Naive thymus-derived CD4-positive, alpha-beta T cell (primary cell): ENCODE measurements at places on chromosomes 3 and 15. TPM values are rescaled to one million over a fixed set of nuclear protein-coding genes. Genes with fewer than 3 reads are reported as not detected.

DNA sequence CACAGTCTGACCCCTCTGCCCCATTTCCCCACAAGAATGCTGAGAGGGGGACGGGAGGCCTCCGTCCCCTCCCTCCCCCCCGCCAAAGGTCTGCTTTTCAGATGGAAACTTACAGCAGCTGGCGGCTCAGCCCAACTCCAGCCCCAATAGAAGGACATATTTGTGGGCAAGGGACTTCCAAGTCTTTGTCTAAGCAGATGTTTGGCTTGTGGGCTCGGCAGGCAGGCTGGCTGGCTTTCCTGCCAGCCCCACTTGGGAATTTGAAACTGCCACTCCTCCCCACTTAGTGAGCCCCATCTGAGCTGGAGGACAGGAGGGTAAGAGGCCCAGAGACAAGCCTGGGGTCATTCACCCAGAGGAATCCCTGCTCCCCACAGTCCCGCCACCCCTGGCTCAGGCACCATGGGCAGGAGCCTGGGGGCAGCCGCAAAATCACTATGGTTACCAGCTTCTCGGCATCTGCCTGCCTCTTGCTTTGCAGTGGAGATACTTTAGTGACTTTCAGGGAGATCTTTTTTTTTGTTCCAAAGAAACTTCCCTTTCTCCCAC is 53.6 kb downstream of the LMCD1 start:
- DNase-seq, result no peak

FGF12 gene
- not detected for total RNA-seq

GRCh38 chr15:51260202-51260601 is 78.2 kb downstream of the CYP19A1 start:
- no peak for DNase-seq

- DNase-seq, result no peak
Measured at GRCh38 chr3:157922614-157923013, 183.6 kb downstream of the SHOX2 start.

DNA sequence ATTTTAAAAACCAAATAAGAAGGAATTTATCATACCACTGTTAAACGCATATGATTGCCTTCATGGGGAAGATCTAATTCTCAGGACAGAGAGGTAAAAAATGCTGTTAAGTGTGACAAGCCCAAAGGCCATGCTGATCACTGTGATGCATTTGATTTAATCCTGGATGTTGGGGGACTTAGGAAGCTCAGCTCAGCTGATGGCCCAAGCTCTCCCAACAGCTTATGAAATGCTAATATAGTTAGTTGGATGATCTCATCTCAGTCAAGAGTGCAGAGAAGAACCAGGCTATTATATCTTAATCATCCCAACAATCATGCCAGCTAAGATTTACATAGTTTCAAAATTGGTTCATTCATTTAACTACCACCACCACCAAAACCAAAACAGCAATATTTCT is 340.0 kb downstream of the IL20RB start:
- DNase-seq, result no peak

DNA sequence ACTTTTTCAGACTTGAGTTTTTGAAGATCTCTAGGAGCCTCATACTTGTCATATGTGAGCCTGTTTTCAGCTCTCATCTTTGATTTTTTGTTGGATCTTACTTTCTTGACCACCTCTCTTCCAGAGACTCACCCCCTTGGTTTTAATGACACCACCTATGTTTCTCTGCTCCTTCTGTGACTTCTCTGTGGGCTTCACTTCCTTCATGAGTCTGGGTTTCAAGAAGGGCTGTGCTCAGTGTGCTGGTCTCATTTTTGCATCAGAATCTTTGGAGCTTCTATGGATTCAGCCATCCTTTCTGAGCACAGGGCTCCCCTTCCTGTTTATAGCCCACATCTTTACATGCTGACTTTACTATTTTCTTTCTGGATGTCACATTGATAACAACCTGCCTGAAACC is 17.7 kb downstream of the PPM1L start:
- DNase-seq, result no peak
